ENCODE measurements at places on chromosomes 12 and 14. TPM values are rescaled to one million over a fixed set of nuclear protein-coding genes. Genes with fewer than 3 reads are reported as not detected.
A peak's percentile ranks its signal among the peaks of the same experiment; 100 is the strongest.

DNA sequence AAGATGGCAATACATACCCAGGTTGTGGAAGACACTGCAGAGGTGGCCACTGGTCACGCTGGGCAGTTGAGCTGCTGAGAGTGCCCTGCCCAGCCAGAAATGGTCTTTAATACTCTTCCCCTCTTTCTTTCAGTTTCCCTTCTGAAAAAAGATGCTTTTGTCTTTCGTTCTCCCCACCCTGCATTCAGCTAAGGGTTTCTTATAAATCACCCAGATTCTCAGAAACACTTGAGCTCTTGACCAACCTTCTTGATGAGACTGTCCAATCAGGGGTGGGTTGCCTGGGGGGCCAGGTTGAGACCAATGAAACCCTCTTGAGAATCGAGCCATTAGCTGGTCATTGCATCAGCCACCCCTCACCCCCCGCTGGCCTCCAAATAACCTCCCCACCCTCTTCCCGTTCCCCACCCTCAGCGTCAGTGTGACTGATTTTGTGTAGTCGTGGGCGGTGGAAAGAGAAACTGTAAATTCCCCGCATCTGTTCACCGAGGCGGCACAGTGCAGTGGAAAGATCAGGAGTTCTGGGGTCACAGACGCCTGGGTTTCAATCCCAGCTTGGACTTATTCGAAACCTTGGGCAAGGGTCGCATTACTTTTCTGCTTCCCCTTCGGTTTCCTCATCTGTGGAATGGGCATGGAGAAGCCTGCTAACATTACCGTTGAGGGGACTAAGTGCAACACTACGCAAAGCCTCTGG is 52.3 kb downstream of the SLC25A47 start:
- DNase-seq, result peak; percentile 76

The TAS2R7 gene
- not detected for total RNA-seq

- DNase-seq, result no peak
Measured at GRCh38 chr12:118840399-118840798, 140.9 kb upstream of the SRRM4 start.

The GPR135 gene
- 0.91 TPM for total RNA-seq

The MYO1H gene
- not detected for total RNA-seq

The GCH1 gene
- 20.4 TPM for total RNA-seq

GRCh38 chr14:105840266-105841021 is 314.1 kb downstream of the TMEM121 start:
- DNase-seq, result no peak

The PLEKHD1 gene
- total RNA-seq, result 0.63 TPM

- peak; percentile 50 for DNase-seq
Measured at GRCh38 chr14:104827177-104828055, 26.5 kb downstream of the ZBTB42 start.

DNA sequence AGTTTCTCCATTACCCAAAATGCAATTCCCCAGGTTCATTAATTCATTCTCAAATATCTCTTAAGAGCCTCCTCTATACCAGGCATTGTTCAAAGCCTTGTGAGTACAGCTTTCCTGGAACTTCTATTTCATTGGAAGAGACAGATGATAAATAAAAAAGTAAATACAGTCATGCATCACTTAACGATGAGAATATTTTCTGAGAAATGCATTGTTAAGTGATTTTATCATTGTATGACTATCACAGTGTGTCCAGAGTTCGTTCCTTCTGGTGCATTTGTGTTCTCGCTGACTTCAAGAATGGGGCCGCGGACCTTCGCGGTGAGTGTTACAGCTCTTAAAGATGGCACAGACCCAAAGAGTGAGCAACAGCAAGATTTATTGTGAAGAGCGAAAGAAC is 66.0 kb downstream of the ANO4 start:
- DNase-seq, result no peak

DNA sequence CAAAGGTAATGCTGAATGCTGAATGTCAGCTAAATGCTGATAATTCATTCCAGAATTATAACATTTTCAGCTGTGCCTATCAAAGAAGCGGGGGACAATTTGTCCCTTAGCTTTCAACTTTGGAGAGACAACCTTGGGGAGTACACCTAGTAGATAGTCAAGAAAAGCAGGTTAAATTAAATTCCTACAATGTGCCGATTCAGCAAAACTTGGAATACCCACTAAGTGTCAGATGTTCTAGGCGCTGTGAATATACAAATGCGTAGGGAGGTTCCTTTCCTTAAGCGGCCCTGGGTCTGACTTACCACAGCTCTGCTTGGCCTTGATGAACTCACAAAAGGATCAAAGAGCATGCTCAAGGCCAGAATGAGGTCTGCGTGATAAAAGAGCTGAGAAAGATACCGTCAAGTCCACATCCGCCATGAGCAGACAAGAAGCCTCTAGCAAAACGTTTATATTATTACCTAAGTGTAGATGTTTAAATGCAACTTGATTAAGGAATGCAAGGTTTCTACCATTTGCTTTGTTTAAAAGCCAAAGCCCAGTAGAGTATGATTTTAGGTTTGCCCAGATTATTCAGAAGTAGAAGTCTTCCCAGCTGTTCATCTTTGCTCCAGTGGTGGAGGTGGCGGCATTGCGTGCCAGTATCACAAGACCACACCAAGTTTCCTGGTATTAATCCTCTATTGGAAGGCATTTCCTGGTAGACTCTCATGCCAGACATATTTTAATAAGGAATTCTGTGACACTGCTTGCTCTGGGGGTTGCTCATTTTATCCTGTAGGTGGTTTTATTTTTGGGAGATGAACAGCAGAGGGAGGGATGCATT is 368.6 kb downstream of the DPF3 start:
- no peak for DNase-seq

GRCh38 chr12:91854725-91855124 is 290.9 kb downstream of the BTG1 start:
- DNase-seq, result no peak

DNA sequence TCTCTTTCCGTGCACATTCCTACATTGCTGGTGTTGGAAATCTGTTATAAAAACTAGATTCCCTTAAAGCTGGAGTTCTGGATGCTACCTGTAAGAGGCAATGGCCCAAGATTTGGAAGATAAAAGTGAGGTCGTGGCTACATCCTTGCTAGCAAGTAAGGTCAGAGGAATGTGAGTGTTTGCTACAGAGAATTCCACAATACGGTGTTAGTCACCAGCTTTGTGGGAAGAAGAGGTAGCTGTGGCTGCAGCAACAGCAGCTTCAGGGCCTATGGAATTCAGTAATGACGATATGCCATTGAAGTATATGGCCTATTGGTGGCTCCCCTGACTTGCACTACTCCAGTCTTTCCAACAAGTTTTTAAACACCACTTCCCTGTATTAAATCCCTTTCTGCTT is 227.7 kb upstream of the TMEM260 start:
- no peak for DNase-seq

DNA sequence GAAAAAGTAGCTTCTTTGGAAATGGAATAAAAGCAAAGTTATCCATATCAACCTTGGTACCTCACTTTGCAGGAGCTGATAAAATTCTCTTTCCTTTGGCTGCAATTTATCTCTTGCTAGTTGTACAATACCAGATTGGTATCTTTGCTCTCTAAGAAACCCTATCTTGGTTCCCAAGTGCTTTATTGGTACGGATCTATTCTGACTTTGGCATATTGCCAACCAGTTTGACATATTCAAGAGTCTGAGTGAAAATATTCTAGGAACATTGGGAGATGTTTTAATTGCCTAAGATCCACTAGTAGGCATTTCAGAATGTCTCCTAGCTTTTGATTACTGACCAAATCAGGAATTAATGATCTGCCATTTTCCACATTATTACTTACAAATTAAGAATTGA is 167.2 kb upstream of the ATP2B1 start:
- DNase-seq, result no peak

The VAMP1 gene
- total RNA-seq, result 87.7 TPM

GRCh38 chr12:95177201-95177768 is 40.0 kb downstream of the FGD6 start:
- DNase-seq, result no peak

The SMIM41 gene
- not detected for total RNA-seq

GRCh38 chr12:101793401-101793800 is 37.4 kb downstream of the GNPTAB start:
- no peak for DNase-seq

- DNase-seq, result no peak
Measured at GRCh38 chr14:91858536-91859275, 8.6 kb downstream of the TC2N start.

The PLEKHH1 gene
- 0.16 TPM for total RNA-seq

DNA sequence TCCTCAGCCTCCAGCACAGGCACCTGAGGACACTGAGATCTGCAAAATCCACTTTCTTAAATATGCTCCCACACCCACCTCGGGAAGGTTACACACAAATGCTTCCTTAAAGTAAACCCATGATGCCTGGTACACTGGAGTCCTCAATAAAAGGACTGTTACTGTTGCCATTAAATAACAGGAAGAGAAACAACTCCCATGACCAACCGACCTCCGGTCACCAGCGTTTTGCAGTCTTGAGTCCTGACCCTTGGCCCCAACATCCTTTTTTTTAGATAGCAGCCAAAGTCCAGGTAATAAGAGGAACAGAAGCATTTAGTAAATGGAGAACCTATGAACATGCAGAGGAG is 42.4 kb downstream of the ITPK1 start:
- DNase-seq, result no peak

The IFNG-AS1 gene
- 1.1 TPM for total RNA-seq

The PRMT5 gene
- 15.6 TPM for total RNA-seq

DNA sequence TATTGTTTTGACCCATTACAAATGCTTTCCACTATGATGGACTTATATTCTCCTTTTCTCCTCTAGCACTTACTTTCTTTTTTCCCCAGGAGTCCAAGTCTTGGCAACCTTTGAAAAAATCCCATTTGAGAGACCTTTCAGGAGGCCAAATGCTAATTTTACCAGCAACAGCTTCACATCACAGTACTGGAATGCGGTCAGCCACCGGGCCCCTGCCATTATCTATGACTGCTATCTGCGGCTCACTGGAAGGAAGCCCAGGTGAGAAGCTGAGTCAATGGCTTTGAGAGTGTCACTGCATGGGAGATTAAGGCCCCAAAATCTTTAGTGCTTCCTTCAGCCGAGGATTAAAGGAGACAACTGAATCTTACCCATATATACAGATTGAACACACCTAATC is 64.2 kb downstream of the ERGIC2 start:
- DNase-seq, result no peak

DNA sequence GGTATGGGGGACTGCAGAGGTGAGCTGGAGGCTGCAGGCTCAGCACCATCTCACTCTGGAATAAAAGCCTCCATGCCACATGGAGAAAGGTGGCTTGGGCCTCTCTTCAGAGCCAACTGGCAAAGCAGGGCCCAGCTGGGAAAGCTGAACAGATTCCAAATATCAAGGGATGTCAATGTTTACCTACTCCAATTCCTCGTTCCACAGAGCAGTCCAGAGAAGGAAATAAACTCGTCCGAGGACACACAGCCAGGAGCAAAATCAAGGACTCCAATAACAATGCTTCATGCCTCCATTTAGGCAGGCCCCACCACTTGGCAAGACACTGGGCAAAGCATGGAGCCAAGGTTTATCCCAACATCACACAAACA is 36.3 kb upstream of the PNMA1 start:
- DNase-seq, result no peak

DNA sequence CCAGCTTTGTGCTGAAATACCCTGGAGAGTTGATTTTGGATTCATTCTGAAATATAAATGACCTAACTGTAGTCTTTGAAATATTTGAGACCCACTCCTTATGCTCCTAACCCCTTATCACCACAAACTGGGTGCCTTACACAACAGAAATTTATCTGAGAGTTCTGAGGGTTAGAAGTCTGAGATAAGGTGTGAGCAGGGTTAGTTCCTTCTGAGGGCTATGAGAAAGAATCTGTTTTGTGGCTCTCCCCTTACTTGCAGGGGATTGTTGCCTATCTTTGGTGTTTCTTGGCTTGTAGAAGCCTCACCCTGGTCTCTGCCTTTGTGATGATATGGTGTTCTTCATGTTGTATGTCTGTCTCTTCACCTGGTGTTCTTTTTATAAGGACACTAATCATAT is 91.7 kb downstream of the DERA start:
- DNase-seq, result no peak

DNA sequence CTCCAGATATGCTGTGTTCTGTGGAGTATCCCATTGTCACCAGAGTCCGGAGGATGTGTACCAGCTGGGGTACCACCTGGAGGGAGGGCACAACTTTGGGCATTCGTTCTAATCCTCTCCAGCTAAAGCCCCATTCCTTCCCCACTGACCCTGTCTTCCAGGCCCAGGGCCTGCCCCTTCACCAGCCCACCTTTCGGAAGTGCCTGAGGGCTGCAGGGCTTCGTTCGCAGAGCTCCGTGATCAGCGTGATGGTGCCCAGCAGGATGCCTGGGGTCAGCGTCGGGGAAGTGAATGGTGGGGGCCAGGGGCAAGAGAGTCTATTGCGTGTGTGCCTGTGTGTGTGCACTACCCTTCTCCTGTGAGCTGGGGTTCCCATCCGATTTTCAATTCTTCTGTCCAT is 2.0 kb downstream of the AP1G2 start:
- DNase-seq, result no peak

The KRT73 gene
- total RNA-seq, result 69.7 TPM

DNA sequence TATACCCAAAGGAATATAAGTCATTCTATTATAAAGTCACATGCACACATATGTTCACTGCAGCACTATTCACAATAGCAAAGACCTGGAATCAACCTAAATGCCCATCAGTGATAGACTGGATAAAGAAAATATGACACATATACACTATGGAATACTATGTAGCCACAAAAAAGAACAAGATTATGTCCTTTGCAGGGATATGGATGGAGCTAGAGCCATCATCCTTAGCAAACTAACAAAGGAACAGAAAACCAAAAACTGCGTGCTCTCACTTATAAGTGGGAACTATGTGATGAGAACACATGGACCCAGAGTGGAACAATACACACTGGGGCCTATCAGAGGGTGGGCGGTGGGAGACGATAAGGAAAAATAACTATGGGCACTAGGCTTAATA is 21.3 kb downstream of the FBXO21 start:
- DNase-seq, result no peak

GRCh38 chr14:56202256-56202655 is 84.0 kb downstream of the PELI2 start:
- no peak for DNase-seq

- DNase-seq, result no peak
Measured at GRCh38 chr14:53226553-53226952, 73.4 kb upstream of the DDHD1 start.

- DNase-seq, result no peak
Measured at GRCh38 chr14:22646570-22647254, 2.6 kb upstream of the OR6J1 start.

GRCh38 chr14:41350476-41350875 is 256.2 kb upstream of the LRFN5 start:
- DNase-seq, result no peak

DNA sequence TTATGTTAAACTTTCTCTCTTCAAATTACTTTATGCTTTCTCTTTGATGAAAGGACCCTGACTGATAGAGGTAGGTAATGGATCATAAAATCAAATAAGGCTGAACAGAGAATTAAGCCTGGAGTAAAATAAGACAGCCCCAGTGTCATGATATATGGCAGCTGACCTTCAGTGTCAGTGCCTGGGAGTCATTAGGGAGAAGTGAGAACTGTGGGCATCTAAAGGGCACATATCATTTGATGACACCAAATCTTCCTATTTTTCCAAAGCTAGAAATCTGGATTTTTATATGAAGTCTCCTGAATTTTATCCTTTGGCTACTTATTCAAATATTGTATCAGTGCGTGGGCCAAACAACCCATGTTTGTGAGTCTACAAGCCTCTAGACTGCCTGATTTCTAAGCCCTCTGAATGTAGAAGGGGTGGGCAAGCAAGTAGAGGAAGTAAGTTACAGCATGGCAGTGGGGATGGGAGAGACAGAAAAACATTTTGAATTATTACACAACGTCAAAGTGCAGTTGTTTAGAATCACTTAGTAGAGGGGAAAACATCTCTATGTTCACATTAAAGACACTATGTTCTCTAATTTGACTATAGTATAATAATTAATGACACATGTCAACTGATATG is 10.0 kb downstream of the SLC39A9 start:
- no peak for DNase-seq

- DNase-seq, result no peak
Measured at GRCh38 chr12:113468365-113469223, 3.1 kb downstream of the LHX5 start.
